NCI-H226 (cell line): ENCODE measurements at places on chromosomes 5 and 9.
A peak's percentile ranks its signal among the peaks of the same experiment; 100 is the strongest.

- no peak for DNase-seq
Observed at GRCh38 chr5:109880907-109881685, 191.4 kb downstream of the MAN2A1 start.

DNA sequence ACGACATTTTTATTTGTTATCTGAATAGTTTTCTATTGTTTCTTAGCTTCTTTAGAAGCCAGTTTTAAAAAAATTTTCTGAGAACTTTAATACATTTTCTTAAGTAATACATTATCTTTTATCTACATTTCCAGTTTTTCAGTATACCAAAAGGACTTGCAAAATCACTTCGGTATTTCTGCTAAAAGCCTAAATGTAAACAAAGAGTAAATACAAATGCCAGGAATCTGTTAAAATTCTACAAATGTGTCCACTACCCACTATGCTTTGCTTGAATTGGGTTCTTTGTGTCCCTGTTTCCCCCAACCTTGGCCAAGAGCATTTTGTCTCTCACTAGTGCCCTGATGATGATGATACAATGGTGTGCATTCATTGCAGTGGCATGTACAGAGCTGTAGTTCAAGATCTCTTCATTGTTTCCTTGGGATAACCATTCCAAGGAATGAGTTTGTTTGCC, 611.2 kb downstream of the NR2F1-AS1 start:
- no peak for DNase-seq

- DNase-seq: no peak
Observed at GRCh38 chr9:8549214-8549613, 749.6 kb upstream of the DMAC1 start.

- DNase-seq: peak; percentile 38
Observed at GRCh38 chr9:116208417-116209232, 55.0 kb downstream of the PAPPA start.

DNA sequence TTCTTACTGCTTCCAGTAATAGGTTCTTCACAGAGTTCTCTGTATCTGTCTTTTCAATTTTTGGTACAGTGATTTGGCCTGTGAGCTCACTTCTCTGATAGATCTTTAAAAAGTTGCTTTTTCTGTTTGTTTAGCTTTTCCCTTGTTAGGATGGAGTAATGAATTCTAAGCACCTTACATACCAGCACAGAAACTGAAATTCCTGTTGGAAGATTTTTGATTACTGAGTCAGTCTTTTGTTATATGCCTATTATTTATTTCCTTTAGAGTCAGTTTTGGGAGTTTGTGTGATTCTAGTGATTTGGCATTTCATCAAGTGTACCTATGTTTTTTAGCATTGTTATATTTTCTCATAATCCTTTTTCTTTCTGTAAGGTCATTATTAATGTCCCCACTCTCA, 37.6 kb upstream of the IPPK start:
- DNase-seq: no peak

DNA sequence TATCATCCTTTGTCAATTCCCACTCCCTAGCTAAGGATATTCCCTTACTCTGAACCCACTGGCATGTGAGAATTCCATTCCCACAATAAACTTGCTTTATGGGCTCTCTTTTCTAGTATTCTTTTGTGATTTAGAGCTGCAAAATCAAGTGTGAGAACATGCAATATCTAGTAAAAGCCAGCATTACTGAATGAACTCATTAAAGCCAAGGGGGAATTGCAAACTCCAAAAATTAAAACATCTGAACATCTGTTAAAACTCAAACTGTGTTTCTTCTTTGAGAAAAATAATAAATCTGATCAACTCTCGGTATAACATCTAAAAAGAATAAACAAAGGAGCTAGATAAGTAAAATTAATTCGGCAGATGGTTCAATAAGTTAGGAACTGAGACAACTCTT, 53.1 kb upstream of the MPDZ start:
- DNase-seq: no peak

- no peak for DNase-seq
Observed at GRCh38 chr5:109365653-109366052, 44.1 kb downstream of the PJA2 start.

DNA sequence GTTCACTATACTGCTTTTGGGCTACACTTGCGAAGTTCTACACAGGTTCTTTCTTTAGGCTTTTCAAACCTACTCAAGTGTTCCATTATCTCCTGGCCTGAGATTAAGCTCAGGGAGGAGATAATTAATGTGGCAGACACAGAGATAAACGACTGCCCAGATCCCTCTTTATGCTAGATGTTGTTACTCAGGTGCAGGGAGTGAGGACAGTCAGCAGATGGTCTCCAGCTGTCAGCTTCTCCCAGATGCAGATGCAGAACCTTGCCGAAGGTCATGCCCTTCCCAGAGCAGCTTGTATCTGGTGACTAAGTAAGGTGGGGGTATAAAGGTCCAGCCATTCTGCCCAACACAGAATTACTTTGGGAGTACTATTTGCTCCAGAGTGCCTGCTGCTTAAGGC, 166.2 kb downstream of the ZNF462 start:
- DNase-seq: no peak

GRCh38 chr9:132937463-132937901, 6.9 kb downstream of the TSC1 start:
- no peak for DNase-seq

DNA sequence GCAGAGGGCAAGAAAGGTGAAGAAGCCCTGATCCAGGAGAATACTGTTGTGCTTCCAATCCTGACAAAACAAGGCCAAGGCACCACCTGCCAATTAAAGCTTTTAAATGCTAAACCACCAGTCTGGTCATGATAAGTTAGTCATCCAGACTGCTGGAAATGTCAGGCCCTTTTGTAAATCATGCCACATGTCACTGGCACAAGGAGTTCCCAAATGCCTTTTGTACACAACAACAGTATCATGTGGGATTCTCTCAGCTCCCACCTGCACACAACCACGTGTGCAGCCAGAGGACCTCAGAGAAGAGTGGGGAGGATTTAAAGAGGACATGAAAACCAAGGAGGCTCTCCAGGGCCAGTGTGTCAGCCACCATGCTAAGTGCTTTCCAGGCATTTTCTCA, 99.3 kb downstream of the CDK5RAP2 start:
- DNase-seq: no peak

GRCh38 chr5:176850371-176851245, 40.2 kb downstream of the UNC5A start:
- DNase-seq: no peak

GRCh38 chr9:8822667-8823025, 1023.1 kb upstream of the DMAC1 start:
- no peak for DNase-seq

DNA sequence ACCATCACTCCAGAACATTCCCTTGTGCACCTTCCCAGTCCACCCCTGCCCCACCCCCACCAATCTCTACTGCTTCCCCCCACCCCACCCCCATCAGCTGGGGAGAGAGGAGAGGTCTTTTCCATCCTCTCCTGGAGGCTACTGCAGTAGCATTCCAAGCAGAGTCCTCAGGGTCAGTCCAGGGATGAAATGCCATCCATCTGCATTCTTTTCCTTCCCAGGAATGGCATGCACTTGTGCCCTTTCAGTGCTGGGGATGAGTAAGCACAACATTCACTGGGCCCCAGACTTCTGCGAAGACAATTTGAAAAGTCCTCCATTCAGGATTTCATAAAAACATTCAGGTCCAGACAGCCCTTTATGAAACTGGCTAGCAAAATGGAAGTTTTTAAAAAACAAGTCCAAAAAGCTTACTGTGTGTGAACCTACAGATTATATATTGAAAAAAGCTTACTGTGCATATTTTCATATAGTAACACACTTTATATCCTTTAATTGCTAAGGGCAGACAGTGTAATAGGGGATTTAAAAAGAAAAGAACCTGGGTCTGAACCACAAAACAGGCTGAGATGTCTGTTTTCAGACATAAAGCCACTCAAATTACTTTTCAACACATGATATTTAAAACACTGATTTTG, 50.0 kb upstream of the GOLPH3 start:
- DNase-seq: peak; percentile 87

- no peak for DNase-seq
Observed at GRCh38 chr5:178340187-178340586, 107.6 kb upstream of the PHYKPL start.

GRCh38 chr9:79694208-79694607, 122.4 kb downstream of the TLE4 start:
- DNase-seq: no peak

- DNase-seq: no peak
Observed at GRCh38 chr5:43274435-43275114, 38.6 kb downstream of the HMGCS1 start.

DNA sequence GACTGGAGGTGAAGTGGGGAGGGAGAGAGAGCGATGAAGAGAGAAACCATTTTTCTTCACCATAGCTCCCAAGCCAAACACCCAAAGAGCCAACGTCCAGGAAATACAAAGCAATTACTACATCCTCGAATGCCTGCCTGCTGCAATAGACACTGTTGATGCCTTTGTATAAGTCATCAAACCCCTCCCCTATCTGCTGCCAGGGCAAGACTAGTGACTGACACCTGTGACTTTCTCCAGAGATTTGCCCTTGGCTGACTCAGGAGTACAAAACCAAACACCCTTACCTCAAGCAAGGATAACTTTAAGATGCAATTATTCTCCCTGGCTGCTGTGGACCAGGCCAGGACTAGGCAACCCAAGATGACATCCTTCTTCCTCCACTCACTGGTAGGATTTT, 81.8 kb upstream of the RASA1 start:
- no peak for DNase-seq

- DNase-seq: no peak
Observed at GRCh38 chr5:34563269-34563668, 92.9 kb upstream of the RAI14 start.

GRCh38 chr9:111023128-111023527, 15.1 kb downstream of the LPAR1 start:
- DNase-seq: no peak

DNA sequence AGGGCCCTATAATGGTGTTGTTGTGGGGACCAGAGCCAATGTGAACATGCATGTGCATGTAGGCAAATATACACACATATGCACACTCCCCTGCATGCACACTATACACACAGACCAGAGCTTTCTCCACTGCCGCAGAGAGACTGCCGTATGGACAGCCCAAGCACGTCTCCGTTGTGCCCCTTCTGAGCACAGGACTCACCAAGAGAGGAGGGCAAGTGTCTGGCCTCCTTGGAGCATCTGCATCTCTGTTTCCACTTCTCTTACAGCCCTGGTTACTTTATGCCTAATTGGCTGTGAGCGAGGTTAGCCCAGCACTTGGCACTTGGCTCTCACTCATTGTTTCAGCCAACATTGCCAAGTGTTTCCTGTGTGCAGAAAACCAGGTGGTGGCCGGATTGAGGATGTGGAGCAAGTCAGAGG, 30.4 kb downstream of the CSF2 start:
- DNase-seq: no peak
